Liver (tissue), 10 donors: ENCODE measurements at places on chromosomes 1 and 21. TPM values are rescaled to one million over a fixed set of nuclear protein-coding genes. Genes with fewer than 3 reads are reported as not detected.

GRCh38 chr1:44289530-44289929 lies 65.5 kb downstream of the ERI3 start:
- DNase-seq = no peak
- H3K36me3 ChIP-seq = peaks cover 2% of the 10 kb centered on the region
- H3K4me3 ChIP-seq = no peak overlapping the region
- peaks cover 14% of the 10 kb centered on the region for H3K4me1 ChIP-seq
- H3K27me3 ChIP-seq = no peaks in the 10 kb centered on the region
- no peak overlapping the region for H3K27ac ChIP-seq

- peaks cover 23% of the 10 kb centered on the region for H3K4me1 ChIP-seq
- peak overlapping the region; percentile 91 for H3K27ac ChIP-seq
- no peaks in the 10 kb centered on the region for H3K27me3 ChIP-seq
- no peaks in the 10 kb centered on the region for H3K36me3 ChIP-seq
- no peak overlapping the region for H3K4me3 ChIP-seq
Observed at GRCh38 chr1:206699000-206699586, 14.4 kb downstream of the MAPKAPK2 start.

DNA sequence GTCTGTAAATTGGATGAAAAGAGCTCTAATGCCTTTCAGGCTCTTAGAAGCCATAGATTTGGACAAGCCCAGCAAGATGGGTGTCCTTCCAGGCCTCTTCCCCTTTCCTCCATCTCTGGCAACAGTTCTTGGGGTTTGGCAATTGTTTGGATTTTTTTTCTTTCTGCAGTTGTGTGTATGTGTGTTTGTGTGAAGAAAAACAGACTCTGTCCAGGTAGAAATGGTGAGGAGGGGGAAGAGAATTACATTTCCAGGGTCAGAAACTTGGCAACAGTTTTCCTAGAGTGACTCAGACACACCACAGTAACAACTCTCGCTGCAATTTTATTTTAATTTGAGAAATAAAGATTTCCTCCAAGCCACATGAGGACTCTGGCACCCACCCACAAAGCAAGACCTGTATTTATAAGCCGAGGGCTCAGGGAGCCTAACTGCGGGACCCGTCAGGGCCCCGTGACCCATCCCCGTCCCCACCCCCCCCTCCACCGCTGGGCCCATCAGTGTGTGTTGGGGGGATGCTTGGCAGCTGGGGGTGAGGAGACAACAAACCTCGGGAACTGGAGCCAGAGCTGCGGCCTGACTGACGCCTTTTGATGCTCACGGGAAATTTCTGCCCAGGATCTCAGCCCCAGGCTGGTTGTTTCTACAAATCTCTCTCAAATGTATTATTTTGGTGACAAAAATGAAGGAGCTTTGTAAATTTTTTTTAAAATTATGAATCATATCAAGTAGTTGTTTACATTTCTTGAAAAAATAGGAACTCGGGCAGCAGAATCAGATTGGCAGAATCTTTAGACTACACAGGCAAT lies 4.4 kb downstream of the TMEM200B start:
- no peak overlapping the region for H3K27ac ChIP-seq
- no peak overlapping the region for H3K4me3 ChIP-seq
- H3K36me3 ChIP-seq = peaks cover 3% of the 10 kb centered on the region
- DNase-seq = no peak

GRCh38 chr1:156051011-156051725 lies 2.4 kb downstream of the UBQLN4 start:
- no peaks in the 10 kb centered on the region for H3K27me3 ChIP-seq
- DNase-seq = no peak
- H3K36me3 ChIP-seq = peaks cover 1% of the 10 kb centered on the region
- no peak overlapping the region for H3K4me3 ChIP-seq
- no peak overlapping the region for H3K27ac ChIP-seq

DNA sequence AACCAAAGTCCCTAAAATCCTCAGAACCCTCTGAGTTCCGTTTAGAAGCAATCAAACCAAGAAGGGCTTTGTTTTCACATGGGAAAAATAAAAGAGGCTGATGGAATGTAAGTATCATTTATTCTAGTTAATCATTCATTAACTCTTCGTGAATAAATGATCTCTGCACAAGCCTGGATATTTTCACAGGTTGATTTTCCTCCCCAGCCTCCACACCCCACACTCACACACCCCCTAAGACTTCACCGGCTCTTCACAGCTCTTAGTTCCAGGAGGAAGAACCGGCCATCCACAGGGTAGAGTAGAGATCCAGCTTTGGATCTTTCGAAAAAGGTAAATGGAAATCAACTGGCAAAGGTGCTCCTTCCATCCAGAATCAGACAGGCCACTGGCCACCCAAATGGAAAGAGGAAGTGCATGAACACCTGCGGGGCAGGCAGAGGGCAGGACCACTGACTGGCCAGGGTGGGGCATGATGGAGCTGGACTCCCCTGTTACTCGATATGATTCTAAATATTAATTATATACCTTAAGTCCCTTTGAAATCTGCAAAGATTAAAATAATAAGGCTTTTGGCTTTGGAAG lies 10.0 kb downstream of the C1orf198 start:
- H3K36me3 ChIP-seq = no peaks in the 10 kb centered on the region
- H3K27me3 ChIP-seq = no peaks in the 10 kb centered on the region
- H3K4me1 ChIP-seq = no peaks in the 10 kb centered on the region
- DNase-seq = no peak
- H3K4me3 ChIP-seq = no peak overlapping the region
- no peak overlapping the region for H3K27ac ChIP-seq

GRCh38 chr1:204706838-204707509 lies 21.4 kb upstream of the LRRN2 start:
- no peaks in the 10 kb centered on the region for H3K27me3 ChIP-seq
- no peak for DNase-seq
- H3K4me1 ChIP-seq = no peaks in the 10 kb centered on the region
- no peak overlapping the region for H3K4me3 ChIP-seq

DNA sequence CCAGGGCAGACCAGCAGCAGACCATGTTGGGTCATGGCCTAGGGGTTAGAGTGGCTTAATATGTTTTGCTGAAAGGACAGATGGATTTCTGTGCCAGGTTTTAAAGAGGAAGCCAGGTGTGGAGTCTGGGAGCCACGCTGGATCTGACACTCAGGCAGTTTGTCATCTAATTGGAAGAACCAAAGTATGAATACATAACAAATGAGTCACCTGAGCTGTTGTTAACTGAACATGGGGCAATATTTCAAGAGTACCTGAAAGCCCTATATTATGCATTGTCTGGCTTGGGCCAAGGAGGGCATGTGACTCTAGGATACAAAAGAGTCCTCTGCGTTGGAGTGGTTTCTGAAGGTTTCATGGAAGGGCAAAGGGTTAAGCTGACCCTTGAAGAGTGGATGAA lies 70.6 kb downstream of the LMO4 start:
- H3K27me3 ChIP-seq = no peaks in the 10 kb centered on the region
- no peak overlapping the region for H3K27ac ChIP-seq
- no peaks in the 10 kb centered on the region for H3K4me1 ChIP-seq
- no peak for DNase-seq

CD34 gene
- 1.5 TPM for total RNA-seq

NID1 gene
- 65.3 TPM for total RNA-seq
